CD4-positive, CD25-positive, alpha-beta regulatory T cell (primary cell): ENCODE measurements at places on chromosomes 4 and X.

- DNase-seq = no peak
Observed at GRCh38 chr4:12145106-12145505, 716.4 kb upstream of the HS3ST1 start.

- no peak for DNase-seq
Observed at GRCh38 chr4:140628016-140628415, 59.3 kb upstream of the UCP1 start.

- no peak for DNase-seq
Observed at GRCh38 chr4:158726633-158727032, 3.4 kb upstream of the PPID start.

GRCh38 chr4:164779080-164779479, 25.1 kb downstream of the SMIM31 start:
- no peak for DNase-seq

GRCh38 chr4:133162941-133163340, 13.8 kb downstream of the PCDH10 start:
- DNase-seq = no peak

GRCh38 chrX:81120936-81121371, 80.8 kb downstream of the HMGN5 start:
- peak; percentile 2 for DNase-seq

GRCh38 chr4:174714393-174715211, 114.4 kb downstream of the GLRA3 start:
- DNase-seq = peak; percentile 27

GRCh38 chr4:81314897-81315470, 100.0 kb upstream of the PRKG2 start:
- DNase-seq = no peak

DNA sequence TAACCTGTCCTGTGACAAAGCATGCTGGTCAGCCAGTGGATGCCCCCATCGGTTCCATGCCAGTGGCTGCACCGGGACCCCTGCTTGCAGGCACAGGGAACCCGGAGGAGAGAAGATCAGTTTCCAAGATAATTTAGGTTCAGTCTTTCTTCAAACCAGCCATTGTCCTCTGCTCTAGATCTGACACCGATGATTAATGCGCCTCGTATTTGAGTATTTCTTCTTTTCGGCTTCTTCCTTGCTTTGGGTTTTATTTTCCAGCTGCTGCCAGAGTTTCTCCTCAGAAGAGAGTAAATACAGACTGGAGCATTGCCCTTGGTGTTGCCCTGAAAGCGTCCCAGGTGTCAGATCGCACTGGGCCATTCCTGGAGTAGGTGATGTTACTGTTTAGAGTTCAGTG, 19.2 kb upstream of the BCOR start:
- DNase-seq = no peak

DNA sequence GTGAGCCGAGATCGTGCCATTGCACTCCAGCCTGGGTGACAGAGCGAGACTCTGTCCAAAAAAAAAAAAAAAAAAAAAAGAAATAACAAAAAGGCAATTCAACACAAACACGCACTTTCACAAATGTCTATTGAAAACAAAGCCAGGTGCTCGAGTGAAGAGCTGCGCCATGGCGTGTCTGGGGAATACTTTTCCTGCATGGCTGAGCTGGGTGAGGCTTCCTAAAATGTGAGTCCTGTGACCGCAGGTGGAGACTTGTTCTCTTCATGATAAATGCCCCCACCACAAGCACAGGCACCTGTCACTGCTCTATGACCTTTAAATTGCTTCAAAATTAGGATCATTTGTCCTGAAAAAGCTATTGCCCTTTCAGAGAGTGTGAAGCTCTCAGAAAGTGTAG, 4.0 kb upstream of the ABLIM2 start:
- no peak for DNase-seq

DNA sequence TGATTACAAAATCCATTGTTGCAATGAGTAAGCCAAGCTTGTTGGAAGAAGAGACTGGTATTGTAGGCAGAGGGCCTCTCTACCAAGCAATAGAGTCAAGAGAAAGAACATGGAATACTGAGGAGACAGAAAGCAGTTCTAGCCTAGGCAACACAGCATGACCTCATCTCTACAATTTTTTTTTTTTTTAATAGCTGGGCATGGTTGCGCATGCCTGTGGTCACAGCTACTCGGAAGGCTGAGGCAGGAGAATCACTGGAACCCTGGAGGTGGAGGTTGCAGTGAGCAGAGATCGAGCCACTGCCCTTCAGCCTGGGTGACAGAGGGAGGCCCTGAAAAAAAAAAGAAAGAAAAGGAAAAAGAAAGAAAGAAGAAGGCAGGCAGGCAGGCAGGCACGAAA, 11.7 kb upstream of the ZBTB33 start:
- no peak for DNase-seq

DNA sequence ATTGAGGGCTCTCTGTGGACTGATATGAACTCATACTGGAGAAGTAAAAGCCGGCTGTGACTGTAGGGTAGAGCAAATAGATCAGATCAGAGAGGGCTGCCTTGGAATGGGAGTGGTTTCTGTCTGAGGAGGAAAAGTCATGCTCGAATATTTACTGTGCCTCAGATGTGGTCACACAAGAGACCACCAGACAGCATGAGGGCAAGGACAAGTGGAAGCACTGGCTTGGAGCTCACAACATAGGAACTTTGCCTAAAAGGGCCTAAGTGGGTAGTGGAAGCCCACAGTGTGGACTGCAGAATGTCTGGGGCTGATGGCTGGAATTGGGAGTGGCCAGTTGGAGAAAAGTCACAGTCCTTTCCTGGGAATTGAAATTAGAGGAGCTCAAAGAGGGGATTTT, 19.8 kb downstream of the GLRB start:
- DNase-seq = no peak

DNA sequence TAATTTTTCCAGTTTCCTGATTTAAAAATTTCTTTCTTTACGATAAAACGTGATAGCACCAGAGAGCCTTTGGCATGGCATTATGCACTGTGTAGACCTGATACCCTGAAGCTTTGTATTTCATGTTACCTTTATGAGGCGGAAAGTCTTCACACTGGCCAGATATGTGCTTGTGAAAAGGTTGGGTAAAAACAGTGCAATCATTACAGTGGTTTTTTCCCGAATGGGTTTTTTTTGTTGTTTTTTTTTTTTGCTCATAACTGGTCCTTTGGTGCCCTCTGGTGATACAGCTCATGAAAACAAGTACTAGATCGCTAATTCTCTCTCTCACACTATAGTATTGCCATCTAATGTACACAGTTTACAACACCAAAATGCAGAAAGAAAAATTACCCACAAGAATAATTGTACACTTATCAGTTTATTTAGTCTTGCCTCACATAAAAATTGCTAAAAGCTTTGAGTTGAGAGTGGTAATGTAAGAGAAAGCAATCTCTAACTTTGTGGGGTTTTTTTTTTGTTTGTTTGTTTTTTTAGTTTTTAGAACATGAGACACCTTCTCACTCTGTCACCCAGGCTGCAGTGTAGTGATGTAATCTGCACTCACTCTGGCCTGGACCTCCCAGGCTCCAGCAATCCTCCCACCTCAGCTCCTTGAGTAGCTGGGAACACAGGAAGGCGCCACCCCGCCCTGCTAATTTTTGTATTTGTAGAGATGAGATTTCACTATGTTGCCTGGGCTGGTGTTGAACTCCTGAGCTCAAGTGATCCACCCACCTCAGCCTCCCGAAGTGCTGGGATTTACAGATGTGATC, 21.3 kb downstream of the SPCS3 start:
- no peak for DNase-seq

DNA sequence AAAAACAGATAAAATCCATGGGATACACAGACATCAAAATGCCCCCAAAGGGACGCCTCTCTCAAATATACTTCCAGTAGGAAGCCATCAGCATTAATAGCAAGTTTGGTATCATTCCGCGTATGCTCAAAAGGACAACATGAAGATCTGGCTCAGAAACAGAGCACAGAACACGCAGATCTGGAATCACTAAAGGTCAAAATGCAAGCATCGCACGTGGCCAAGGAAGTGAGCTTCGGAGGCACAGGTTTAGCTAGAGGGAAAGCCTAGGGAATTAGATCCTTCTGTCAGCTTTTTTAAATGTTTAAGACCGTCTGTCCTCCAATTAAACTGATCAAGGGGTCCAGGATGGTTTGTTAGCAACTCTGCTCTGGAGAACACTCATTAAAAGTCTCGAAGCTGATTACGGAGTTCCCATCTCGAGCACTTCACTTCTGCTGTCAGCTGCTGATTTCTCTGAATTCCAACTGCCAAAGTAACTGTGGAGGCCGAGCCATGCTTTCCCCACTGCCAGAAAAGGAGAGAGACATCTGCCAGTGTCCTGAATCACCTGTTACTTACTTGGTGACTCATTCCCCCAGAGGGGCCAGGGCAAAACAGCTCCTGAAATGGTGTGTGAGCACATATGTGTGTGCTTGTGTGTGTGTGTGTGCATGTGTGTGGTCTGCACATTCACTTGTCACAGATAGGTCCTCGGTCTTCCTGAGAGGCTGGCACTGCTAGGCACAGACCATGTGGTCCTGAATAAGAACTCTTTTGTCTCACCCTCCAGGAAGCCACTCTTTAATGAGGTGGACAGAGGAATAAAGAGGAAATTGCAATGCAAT, 177.7 kb upstream of the PPARGC1A start:
- no peak for DNase-seq

DNA sequence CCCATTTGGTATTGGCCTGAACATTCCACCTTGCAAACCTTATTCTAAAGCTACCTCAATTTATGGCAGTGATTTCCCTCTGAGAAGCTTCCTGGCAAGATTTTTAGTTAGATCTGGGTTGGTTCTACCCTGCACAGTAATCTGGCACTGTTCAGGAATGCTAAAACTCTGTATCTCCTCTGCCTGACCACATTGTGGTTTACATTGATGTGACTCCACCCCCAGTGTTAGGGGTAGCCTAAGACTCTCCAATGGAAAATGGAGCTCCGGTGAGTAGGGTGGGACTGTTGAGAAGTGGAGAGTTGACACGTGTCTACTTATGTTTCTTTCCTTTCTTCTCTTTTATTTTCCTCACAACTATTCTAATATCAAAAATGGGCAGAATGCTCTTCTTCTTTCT, 45.4 kb downstream of the BMPR1B start:
- no peak for DNase-seq

DNA sequence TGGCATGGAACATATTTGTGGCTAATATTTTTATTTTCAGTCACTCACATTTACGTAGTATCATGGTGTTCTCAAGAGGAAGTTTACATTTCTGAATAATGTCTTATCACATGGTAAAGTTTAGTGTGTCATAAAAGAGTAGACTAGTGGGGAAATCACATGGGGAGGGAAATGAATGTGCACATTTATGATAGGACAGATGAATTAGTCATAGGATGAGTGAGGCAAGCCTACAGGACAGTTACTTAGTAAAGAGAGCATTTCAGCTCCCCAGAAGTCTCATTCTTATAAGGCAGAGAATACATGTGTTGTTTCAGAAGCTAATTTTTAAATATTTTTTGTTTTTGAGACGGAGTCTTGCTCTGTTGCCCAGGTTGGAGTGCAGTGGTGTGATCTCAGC, 6.2 kb downstream of the GK start:
- peak; percentile 79 for DNase-seq

DNA sequence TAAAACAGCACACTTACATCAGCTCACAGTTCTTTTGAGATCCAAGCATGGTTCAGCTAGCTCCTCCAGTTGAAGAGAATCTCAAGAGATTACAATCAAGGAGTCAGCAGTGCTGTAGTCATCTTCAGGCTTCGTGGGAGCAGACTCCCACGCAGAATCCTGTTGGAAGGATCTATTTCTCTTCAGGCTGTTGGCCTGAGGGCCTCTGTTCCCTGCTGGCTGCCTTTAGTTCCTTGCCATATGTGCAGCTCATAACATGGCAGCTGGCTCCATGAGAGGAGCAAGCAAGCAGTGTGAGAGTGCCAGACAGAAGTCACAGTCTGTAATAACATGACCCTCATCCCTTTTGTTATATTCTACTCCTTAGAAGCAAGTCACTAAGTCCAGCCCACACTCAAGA, 168.6 kb downstream of the COX18 start:
- DNase-seq = no peak

- DNase-seq = no peak
Observed at GRCh38 chr4:125420526-125420925, 105.8 kb downstream of the FAT4 start.

DNA sequence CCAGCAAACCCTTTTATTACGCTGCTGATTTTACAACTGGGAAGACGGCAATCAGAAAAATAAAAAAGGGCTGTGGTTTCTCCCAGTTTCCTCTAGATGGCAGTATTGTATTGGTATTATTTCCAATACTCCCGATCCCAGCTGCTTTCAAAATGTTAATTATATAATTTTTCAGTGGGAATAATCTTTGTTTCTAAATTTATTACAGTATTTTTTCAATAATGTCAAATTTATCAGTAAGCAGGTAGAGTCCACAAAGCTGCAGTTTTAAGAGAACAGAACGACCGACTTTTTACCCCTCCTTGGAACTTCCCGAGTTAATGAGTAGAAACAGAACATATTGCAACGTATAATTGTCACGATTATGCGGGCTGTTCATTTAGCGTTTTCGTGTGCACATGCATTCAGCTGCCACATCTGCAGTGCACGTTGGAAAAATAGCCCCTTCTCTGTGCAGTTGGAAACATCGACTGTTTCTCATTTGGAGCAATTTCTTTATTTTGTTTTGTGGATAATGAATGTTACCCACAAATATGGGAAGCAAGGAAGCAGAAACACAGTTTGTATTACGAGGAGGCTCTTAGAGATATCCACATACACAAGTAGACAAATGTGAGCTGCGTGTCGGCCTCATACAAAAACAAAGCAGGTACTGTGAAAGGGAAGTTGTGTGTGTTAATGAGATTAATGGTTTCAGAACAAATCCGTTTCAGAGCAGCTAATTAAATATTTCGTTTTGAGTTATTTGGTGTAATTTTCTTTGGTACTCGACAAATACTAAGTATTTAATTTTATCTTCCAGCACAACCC, 188.0 kb downstream of the STIM2 start:
- DNase-seq = peak; percentile 31

- DNase-seq = no peak
Observed at GRCh38 chr4:71453531-71453930, 114.7 kb downstream of the SLC4A4 start.

- DNase-seq = no peak
Observed at GRCh38 chr4:189533603-189534002, 407.1 kb upstream of the FRG1 start.

DNA sequence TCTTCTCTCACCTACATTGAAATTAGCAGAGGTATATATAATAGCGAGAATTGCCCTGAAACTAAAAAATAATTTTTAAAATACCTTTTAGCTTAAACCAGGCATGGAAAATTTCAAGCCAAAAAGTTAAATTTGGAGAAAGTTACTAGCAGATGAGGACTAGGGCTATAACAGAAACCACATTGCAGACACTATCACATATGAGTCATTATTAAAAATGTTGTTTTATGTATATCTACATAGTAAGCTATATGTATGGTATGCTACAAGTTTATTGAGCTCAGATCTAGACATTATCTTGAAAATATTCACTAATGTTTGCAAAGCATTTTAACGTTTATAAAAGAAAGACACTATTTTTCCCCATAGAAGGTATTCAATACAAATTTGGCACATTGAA, 147.8 kb downstream of the PAPSS1 start:
- no peak for DNase-seq

GRCh38 chrX:103688946-103689345, 2.4 kb upstream of the MORF4L2 start:
- DNase-seq = peak; percentile 44
